ENCODE measurements at places on chromosomes 12 and 14.

DNA sequence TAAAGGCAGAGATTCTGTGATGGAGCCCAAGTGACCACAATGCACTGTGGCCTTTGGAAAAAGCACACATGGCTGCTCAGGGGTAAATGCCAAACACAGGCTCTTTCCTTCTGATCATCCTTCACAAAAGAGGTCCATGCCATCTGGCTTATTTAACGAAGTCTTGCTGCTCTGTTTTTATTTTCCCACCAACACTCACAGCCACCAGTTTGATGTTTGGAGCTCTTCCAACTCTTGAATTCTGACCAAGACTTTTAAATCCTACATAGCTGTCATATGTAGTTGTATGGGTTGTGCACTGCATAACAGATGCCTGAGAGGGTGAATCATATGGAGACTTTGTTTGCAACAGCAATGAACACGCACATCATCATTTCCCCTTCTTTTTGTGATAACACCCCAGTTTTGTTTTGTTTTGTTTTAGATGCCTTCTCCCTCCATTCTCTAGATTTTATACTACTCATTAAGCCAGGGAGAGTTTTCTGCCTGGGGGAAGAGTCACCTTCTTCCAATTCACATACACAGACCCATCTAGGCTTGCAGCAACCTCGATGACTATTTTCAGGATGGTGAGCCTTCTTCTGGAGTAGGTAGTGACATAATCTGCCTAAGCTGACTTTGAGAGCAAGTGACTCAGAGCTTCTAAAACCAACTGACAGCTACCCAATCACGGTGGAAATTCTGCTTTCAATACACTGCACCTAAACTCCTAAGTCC is 145.2 kb upstream of the WSCD2 start:
- no peak for DNase-seq

GRCh38 chr12:16307856-16308475 is 30.5 kb upstream of the SLC15A5 start:
- DNase-seq, result no peak

DNA sequence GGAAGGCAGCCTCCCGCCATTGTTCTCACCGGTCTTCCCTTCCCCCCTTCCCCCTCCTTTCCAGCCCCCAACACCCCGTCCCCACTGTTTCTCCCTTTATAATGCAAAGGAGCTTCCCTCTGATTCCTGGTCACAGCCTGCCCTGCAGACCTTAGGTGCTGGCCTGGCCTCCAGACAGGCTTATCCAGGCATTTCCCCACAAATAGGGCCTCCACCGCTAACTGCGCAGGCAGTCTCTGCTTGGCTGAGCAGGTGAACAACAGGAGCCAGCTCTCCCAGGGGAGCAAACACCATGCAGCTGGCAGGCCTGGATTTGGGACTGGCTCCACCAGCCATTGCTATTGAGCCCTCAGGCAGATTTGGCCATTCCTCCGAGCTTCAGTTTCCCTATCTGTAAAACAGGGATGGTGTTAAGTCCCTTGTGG is 46.0 kb downstream of the SMIM41 start:
- no peak for DNase-seq

- DNase-seq, result no peak
Measured at GRCh38 chr12:111585690-111586089, 13.4 kb downstream of the ATXN2 start.

GRCh38 chr14:104638190-104638589 is 33.6 kb upstream of the TMEM179 start:
- no peak for DNase-seq

GRCh38 chr12:67096533-67097318 is 172.4 kb upstream of the CAND1 start:
- no peak for DNase-seq

GRCh38 chr14:41860586-41860985 is 253.9 kb downstream of the LRFN5 start:
- peak; percentile 67 for DNase-seq

DNA sequence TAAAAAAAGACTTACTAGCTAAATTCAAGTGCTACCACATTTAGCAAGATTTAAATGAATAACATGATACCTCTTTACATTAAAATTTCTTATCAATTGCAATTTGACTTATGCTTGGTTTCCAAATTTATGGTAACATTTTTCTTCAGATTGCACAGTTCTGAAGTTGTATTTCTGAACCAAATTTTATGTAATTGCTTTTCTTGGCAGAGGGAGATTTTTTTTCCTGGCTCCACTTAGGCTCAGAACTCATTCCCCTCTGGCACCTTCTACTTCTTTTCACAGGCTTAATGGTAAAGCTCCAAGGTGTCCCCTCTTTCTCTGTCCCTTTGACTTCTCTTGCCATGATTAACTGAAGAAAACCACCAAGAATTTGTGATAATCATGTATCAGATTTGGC is 99.8 kb upstream of the TMTC1 start:
- DNase-seq, result peak; percentile 47

- DNase-seq, result peak; percentile 70
Measured at GRCh38 chr14:94392510-94392935, 4.1 kb upstream of the SERPINA1 start.

Data from muscle of leg (tissue), 16 donors.